ENCODE measurements at places on chromosomes 4 and X.

DNA sequence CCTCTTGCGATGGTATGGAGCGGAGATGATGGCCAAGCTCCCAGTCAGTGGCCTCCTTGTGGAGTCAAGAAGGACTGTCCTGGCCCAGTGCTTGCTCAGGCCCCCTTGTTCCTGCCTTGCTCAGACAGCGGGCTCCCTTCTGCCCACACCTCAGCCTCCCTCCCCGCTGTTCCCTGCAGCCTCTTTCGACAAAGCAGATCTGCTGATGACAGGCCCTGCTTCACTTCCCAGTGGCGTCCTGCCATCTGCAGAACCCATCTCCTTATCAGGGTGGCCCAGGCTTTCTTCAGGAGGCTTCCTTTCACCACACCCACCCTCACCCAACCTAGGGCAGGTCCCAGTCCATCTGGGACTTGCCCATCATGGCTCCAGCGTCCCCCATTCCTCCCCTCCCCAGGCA lies 80.0 kb downstream of the CLDN34 start:
- no peak for DNase-seq

DNA sequence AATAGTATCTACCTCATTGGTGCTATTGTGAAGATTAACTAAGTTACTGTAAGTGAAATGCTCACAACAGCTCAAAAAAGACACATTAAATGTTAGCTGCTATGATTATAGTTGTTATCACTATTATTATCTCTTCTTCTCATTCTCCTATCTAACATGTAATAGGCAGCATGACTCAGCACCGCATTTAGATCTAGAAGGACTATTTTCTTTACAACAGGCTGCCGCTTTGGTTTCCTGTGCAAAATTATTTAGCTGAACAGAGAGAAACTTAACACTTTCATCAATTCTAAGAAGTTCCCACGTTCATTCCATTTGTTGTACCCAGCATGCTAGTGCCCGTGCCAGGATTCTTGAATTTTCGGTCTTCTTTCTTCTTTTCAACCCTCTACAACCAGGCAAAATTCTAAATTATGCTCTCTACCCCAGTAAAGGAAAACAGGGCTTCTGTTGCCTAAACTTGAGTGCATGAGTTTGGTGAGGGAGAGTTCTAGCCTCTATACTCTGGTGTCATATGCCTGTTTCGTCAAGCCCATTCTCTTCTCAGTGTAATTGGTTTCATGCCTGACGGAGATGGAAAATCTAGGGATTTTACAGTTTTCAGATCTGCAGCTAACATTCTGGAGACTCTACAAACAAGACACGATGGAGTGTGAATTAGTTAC lies 378.9 kb downstream of the PPP1R2C start:
- peak; percentile 8 for DNase-seq

DNA sequence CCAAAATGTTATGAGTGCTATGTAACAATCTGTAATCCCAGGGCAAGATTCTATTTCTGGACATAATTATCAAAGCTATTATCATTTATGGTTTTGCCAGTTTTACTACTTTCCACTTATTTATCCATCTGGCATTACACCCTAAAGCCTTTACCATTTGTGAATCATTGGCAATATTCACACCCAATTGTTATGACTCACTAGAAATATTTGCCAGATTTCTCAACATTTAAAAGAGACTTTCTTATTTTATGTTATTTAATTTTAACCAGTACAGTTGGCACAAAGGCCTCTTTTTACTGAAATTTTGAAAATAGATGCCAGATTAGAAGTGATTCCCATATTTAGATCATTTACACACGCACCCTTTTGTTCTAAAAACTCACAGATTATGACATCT lies 242.7 kb upstream of the WDFY3 start:
- peak; percentile 3 for DNase-seq

GRCh38 chrX:132855780-132856341 lies 102.6 kb downstream of the HS6ST2 start:
- DNase-seq: no peak

GRCh38 chrX:39337451-39337850 lies 536.2 kb downstream of the MID1IP1 start:
- no peak for DNase-seq

GRCh38 chrX:153731117-153731844 lies 6.6 kb downstream of the ABCD1 start:
- peak; percentile 67 for DNase-seq

DNA sequence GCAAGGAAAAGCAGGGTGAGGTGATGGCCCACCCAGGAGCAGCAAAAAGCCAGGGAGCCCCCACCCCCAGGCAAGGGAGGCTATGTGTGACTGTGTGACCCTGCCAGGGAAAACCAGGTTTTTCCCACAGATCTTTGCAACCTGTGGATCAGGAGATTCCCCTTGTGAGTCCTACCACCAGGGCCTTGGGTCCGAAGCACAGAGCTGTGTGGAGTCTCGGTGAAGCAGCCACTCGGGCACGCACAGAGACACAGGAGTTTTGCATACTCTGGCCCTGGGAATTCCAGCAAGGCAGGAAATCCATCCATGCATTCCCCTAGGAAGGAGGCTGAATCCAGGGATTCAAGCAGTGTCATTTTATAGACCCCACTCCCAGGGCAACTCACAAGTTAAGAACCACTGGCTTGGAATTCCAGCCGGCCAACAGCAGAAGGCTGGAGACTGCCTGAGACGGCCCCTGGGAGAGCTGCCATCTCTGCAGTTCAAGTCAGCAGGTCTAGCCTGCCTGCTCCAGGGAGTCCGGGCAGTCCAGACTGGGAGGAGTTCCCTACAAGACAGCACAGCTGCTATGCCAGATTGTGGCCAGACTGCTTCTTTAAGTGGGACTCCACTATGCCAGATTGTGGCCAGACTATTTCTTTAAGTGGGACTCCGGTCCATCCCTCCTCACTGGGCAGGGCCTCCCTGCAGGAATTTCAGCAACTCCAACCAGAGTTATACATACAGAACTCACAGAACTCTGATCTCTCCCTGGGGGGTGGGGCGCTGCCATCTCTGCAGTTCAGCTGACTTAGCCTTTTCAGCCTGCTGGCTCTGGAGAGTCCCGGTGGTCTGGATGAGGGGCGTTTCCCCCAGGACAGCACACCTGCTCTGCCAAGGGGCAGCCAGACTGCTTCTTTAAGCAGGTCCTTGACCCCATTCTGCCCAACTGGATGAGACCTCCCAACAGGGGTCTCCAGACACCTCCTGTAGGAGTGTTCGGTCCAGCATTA lies 85.1 kb upstream of the ADAD1 start:
- DNase-seq: peak; percentile 37

DNA sequence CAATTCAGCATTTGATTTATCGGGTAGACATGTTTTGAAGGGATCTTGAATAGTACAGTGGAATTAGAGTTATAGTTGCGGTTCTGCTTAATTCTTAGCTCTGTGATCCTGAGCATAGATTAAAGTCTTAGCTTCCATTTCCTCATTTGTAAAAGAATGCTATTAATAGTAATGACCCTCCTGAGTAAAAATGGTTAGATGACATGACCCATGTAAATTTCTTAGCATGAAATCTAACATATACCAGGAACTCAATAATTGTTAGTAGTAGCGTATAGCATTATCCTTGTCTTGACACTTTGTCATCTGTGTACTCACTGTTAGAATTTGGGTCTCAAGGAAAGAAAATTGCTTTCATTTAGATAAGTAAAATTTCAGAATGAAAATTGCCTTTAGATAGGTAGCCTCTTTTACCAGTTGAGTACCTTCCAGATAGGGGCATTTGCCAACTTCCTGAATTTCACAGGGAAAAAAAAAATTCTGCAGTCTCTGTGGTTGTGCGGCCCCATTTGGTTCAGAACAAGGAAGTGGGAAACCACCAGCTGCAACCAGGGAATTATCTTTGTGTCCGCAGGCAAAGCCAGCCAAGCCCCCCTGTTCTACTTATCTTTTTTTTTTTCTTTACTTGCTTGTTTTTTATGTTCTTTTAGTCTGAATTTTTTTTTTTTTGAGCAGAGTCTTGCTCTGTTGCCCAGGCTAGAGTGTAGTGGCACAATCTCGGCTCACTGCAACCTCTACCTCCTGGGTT lies 86.9 kb downstream of the TMEM164 start:
- peak; percentile 73 for DNase-seq

DNA sequence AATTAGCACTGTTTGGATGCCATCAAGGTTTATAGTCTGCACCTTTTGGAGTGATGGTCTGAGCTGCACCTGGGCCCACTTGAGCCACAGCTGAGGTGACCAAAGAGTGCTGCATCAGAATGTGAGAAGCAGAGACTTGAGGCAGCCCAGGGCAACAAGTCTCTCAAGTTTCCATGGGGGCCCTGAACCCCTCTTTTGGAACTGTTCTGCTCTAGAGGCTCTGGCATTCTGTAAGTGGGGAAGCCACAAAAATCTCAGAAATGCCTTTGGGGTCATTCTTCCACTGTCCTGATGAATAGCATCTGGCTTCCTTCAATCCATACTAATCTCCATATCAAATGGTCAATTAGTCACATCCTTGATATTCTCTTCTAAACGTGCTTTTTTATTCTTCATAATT lies 298.4 kb upstream of the MAOA start:
- no peak for DNase-seq

GRCh38 chrX:69150281-69150960 lies 14.8 kb downstream of the PJA1 start:
- no peak for DNase-seq

All from amniotic epithelial cell (primary cell).